ENCODE measurements at places on chromosomes 2 and 18.
A peak's percentile ranks its signal among the peaks of the same experiment; 100 is the strongest.

DNA sequence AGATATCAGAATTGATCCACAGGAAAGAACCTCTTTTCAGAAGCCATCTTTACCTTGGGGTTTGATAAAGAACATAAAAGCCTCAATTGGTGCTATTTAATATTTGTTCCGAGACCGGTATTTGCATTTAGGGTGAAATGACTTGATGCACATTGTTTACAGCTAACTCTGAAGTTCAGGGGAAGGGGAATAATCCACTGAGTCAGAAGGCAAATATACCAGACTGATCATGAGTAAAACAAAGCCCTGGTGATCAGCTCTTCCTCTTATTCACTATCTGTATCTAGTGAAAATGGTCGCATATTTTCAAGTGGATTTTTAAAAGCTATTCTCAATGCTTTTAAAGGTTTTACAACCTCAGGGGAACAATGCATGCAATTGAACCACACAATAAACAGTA lies 53.0 kb upstream of the ATP8B1 start:
- no peak for DNase-seq

DNA sequence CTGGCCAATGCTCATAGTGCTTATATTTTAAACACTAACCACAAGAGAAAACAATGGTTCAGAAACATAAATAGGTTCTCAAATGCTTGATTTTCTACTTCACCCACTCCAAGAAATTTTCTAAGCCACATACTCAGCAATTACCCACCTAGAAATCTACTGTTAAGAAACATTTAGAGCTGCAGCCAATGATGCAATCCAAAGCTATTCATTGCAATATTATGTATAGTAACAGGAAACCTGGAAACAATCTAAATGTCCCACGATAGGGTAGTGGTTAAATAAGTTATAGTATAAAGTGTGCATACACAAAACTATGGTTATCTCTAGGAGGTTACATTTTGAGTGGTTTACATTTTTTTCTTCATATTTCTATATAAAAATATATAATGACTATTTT lies 5.7 kb downstream of the FAM237A start:
- no peak for DNase-seq

GRCh38 chr18:8175501-8176061 lies 433.7 kb upstream of the RAB12 start:
- no peak for DNase-seq

- DNase-seq, result no peak
Measured at GRCh38 chr2:14634489-14635390, 2.2 kb downstream of the LRATD1 start.

GRCh38 chr2:168757223-168757622 lies 45.2 kb upstream of the NOSTRIN start:
- no peak for DNase-seq

DNA sequence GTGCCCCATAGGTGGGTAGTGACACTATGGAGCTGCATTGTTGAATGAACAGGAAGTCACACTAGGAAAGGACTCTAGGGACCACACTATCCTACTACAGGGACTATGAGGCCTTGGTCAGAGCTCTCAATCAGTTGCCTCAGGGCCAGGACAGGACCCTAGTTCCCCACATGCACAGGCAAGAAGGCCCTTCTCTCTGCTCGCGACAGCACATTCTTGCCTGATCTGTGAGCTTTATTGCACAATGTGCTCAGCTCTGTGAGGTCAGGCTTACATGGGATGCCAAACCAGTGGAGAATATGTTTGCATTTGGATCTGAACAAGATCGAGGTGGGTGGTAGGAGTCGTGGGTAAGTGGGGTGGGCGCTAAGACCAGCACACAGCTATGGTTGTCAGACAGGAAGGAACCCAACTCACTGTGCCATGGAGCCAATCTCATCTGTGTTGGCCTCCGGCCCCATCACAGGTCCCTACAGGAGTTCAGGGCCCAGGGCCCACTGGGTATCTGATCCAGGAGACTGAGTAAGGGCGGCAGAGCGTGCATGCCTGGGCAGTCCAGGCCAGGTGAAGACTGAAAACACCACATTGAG lies 8.0 kb downstream of the PCARE start:
- no peak for DNase-seq

GRCh38 chr2:160242893-160243564 lies 43.0 kb upstream of the ITGB6 start:
- no peak for DNase-seq

- no peak for DNase-seq
Measured at GRCh38 chr2:42879913-42880737, 87.7 kb upstream of the HAAO start.

GRCh38 chr2:16554060-16554583 lies 111.5 kb downstream of the CYRIA start:
- no peak for DNase-seq

DNA sequence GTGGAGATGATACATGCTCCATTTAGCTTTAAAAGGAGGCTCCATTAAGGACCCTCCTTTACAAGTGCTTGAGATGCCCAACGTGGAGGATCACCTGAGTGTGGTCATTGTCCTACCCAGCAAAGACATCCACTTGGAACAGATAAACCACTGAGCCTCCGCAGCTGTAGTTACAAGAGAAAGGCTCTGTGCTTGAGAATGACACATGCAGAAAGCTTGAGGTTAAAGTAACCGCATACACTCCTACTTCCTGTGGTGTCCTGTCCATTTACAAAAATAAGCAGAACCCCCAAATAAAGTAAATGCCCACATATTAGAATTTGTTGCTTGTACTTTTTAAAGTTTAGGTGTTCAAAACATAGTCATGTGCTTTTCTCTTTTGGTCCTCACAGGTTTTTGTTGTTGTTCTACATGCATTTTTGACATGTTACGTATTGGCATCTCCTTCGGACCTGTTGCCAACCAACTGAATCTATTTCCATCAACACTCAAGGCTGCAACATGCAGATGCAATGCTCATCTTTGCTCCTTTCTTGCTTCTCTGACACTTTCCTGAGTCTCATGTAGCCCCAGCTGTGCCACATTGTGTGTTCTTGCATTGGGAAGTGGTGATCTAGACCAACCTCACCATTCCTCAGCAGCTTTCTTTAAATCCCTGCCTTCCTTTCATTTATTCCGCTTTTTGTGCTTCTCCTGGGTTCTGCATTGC lies 56.0 kb downstream of the SERPINB7 start:
- no peak for DNase-seq

- DNase-seq, result no peak
Measured at GRCh38 chr2:174473796-174474195, 13.0 kb downstream of the GPR155 start.

GRCh38 chr18:21084511-21085078 lies 27.0 kb downstream of the ROCK1 start:
- no peak for DNase-seq

DNA sequence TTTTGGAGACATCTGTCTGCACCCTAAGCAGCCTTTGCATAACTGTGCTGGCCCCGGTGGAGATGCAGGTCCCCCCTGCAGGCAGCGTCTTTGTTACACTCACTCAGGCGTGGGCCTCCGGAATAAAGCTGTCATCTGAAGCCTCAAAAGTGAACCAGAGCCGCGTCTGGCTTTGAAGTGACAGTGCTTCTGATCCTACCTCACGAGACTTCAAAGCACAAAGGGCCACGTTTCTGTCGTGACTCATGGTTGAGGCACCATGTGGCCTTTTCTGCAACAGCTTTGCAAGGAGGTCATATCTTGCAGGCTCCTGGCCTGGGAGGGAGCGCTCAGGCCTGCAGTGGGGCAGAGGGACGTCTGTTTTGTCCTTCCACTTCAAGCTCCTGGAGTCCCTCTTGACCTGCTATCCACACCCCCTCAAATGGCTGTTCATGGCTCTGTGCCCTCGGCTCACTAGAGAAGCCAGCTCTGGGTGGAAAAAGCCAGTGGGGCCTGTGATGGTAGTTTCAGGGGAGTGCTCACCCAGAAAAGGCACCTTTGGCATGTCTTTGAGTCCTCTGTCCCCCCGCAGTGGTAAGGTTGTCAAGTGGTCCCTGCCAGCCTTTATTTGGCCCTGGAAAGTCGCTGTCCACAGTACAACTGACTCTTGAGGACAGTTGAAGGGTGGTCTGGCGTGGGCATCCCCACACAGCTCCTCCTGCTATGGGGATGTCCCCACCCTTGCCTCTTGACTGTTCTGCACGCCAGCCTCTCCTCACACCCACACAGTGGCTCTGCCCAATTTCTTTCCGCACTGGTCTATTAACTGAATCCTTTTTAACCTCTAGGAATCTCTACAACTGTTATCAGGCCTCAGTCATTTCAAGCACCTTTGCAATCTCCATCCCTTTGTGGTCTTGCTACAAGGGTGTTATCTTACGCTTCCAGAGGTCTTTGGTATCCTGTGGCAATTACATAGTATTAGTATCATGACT lies 19.3 kb downstream of the GPR55 start:
- DNase-seq, result peak; percentile 68

GRCh38 chr18:12839057-12839525 lies 44.9 kb downstream of the PTPN2 start:
- DNase-seq, result no peak

Data from activated T-helper 1 cell treated with anti-CD3 and anti-CD28 coated beads, Interleukin-2, amount 50 U/mL, for 16 hours (primary cell).